ENCODE measurements at places on chromosomes 3 and 15. TPM values are rescaled to one million over a fixed set of nuclear protein-coding genes. Genes with fewer than 3 reads are reported as not detected.

TM2D3 gene
- total RNA-seq = 59.1 TPM

UCN2 gene
- not detected for total RNA-seq

EIF2B5 gene
- 35.5 TPM for total RNA-seq

C3orf80 gene
- total RNA-seq = 0.55 TPM

NRROS gene
- 6.4 TPM for total RNA-seq

ZPLD1 gene
- total RNA-seq = 14.2 TPM

KCNH8 gene
- total RNA-seq = 0.89 TPM

ITIH1 gene
- total RNA-seq = 4.8 TPM

SLCO2A1 gene
- total RNA-seq = 48.1 TPM

YEATS2 gene
- 20.7 TPM for total RNA-seq

FHIT gene
- 38.6 TPM for total RNA-seq

DLEC1 gene
- total RNA-seq = 4.7 TPM

- no peak for DNase-seq
These were observed 151.5 kb downstream of the LRRK1 start for GRCh38 chr15:101070502-101071273.

DNA sequence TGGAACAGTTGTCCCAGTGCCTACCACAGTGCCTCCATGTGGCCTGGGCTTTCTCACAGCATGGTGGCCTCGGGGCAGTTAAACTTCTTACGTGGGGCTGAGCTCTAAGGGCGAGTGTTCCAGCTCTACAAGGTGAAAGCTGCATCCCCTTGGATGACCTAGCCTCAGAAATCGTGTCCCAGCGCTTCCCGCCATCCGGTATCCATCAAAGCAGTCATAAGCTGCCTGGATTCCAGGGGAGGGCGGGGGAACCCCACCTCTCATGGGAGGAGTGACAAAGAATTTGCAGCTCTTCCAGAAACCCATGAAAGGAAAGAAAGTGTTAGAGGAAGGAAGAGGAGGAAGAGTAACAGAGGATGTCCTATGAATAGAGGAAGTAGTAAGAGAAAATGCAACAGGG lies 45.8 kb upstream of the CCDC174 start:
- DNase-seq = no peak

- DNase-seq = no peak
These were observed 32.9 kb downstream of the SLC4A7 start for GRCh38 chr3:27451251-27451650.

- DNase-seq = no peak
These were observed 49.4 kb upstream of the MAGEF1 start for GRCh38 chr3:184761075-184761841.

DNA sequence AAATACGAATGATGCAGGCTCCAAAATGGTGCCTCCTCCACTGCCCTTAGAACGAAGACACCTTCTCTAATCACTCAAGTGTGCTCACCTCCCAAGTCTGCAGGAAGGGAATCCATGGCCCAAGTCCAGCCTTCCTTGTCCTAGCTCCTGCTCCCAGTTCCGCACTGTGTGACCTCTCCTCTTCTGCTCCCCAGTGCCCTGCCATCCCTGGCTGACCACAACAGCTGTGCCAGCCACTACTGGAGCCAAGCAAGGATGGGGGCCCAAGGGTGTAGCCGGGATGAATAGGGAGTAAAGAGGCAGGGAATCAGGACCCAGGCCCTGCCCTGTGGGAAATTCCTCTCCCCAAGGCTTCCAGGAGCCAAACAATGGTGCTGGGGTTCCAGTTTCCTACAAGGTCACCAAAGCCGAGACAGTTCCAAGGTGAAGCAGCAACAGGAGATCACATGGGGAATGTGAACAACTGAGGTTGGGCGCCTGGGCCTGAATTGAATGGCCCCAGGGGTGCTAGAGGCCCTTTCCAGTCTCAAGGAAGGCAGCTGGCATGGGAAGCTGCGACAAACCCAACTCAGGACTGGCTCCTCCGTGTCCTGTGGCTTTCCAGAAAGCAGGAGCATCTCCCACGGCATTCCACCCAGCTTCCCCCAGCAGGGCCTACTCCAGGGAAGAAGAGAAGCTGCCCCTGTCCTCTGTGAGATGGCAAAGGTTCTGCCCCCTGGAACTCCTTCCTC lies 20.2 kb downstream of the SEMA7A start:
- DNase-seq = no peak

DNA sequence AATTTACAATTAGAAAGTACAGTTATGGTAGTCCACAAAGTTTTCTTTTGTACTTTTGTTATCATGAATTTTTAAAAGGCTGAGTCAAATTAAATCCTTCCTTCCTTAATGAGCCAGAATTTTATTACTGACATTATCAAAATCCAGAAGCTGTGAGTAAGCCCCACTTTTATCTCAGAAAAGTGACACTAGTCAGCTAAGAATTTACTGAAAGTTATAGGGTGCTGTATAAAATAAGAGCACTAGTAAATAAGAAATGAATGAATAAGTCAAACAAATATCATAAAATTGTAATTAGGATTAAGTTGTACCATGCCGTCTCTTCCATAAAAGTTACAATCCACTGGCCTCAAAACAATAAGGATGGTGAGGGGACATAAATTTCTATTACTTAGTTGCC lies 15.3 kb downstream of the PLOD2 start:
- DNase-seq = no peak

DNA sequence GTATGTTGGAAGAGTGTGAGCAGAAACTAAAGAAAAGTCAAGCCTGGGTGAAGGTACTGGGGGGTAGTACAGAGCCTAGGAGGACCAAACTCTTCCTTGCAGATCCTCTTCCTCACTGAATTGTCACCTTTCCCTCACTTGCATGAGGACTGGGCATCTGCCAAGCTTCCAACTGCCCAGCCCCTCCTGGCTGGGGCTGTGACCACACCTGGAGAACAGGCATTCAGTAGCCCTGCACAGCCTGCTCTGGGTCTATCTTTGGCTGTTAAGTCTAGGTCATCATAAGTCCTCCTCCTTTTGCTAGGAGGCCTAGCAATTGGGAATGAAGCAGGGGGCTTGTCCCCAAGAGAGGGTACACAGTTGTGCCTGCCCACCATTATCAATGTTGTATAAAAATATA lies 55.2 kb downstream of the CAPN7 start:
- no peak for DNase-seq

DNA sequence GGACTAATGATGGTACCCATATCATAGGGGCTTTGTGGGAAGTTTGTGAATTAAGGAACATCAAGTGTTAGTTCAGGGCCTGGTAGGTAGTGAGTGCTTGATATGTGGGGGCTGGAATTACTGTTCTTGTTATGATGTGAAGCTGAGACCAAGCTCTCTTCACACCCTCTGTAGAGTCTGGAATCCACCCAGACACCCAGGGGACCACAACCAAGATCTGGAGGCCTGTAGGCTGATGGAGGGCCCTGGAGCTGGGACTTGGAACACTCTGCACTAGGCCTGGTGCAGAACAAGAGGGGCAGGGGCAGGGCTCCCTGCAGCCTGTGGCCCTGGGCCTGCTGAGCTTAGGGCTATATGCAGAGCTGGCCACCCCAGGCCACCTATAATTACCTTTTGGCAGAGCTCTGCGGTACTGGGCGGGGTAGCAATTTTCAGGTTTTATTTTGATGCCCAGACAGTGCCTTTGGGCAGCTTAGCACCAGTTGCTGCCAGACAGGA lies 13.1 kb upstream of the PRKCD start:
- DNase-seq = no peak

GRCh38 chr3:116423374-116423773 lies 21.9 kb downstream of the LSAMP start:
- DNase-seq = no peak

GRCh38 chr15:25465835-25466234 lies 27.0 kb upstream of the UBE3A start:
- DNase-seq = peak; percentile 70

DNA sequence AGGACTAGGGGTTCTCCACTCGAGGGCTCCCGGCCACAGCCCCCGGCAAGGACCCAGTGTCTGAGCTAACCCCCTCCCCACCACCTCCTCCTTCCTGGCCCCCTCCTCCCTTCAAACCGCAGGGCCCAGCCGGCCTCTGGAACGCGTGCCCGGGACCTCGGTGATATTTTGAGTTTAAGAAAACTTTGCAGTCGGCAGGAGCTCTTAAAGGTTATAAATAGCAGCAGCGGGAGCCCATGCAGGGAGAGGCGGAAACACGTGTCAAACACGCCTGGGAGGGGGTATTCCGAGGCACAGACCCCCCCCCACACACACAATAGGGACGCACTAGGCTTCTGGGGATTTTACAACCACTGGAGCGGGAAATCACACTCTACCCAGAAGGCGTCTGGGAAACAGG lies 3.1 kb upstream of the PTH1R start:
- no peak for DNase-seq

DNA sequence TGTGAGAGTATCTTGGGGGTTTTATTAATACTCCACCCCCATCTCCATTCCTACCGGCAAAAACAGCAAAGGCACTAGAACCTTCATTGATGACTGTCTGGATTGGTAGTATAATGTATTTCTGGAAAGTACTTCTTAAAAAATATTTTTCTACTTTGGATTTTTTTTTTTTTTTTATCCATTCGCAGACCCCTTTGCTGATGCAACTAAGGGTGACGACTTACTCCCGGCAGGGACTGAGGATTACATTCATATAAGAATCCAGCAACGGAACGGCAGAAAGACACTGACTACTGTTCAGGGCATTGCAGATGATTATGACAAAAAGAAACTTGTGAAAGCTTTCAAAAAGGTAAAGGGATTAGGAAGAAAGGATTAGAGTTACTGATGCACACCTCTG lies 1.2 kb downstream of the EIF1B start:
- DNase-seq = no peak

GRCh38 chr3:23182996-23183513 lies 20.1 kb upstream of the UBE2E2 start:
- DNase-seq = no peak

GRCh38 chr3:107685383-107685782 lies 162.6 kb downstream of the BBX start:
- no peak for DNase-seq

DNA sequence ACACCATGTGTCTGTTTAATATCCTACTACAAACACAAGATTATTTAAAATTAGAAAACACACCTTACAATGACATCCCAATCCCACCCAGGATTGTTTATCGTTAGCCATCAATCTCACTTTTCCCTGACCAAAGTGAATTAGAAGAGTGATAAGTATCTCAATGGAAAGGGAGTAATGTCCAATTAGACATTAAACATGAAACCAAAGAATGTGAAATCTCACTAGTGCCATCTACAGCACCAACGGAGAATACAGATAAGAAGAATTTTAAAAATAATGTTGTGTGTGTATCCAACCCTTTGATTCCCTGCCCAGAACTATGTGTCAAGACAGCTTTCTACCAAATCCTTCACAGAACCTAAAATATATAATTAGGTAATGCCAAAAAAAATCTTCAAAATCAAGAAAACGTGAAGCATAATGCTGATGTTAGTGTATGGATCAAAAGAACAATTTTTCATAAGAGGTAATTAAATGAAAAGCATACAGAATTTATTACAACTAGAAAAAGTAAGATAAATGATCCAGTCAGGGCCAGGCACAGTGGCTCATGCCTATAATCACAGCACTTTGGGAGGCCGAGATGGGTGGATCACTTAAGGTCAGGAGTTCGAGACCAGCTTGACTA lies 64.2 kb downstream of the SCAPER start:
- no peak for DNase-seq

GRCh38 chr3:15040844-15041243 lies 24.3 kb downstream of the MRPS25 start:
- no peak for DNase-seq

- peak; percentile 34 for DNase-seq
These were observed 23.6 kb downstream of the FAH start for GRCh38 chr15:80176443-80176842.

DNA sequence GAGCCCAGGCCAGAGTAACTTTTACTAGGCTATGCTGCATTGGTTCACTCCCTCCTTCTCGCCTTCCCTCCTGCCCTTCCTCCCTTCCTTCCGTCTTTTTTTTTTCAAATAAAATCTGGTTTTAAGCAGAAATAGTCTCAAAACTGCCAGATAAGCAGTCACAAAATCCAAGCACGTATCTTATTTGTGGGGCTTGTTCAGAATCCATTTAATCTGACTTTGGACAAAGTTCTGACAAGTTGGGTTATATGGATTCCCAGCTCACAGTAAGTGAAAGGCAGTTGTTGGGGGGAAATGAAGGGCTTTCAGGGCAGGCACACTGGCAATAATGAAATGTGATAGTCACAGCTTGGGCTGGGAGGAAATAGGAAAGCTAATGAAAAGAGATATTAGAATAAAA lies 32.0 kb upstream of the PLXND1 start:
- no peak for DNase-seq

GRCh38 chr15:52362497-52362896 lies 66.9 kb upstream of the MYO5C start:
- DNase-seq = no peak

Data from mucosa of gallbladder (tissue), 1 donor.